NCI-H1930 (cell line): ENCODE measurements at places on chromosomes 7 and 10.

DNA sequence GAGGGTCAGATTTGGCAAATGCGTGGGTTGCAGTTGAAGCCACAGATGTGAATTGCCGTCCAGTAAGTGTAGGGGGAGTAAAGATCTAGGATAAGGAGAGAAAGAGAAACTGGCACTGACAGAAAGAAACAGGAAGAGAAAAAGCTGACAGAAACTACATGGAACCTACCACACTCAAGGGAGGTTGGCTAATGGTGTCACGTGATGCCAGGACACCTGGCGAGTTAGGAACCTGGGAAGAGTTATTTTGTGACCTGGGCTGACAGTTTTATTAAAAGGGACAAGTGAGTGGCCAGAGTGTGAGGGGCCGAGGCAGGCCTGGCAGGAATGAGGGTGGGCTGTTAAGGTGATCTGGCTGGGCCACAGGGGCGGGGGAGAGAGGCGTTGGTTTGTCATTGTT, 188.7 kb downstream of the ADARB2 start:
- DNase-seq, result no peak

DNA sequence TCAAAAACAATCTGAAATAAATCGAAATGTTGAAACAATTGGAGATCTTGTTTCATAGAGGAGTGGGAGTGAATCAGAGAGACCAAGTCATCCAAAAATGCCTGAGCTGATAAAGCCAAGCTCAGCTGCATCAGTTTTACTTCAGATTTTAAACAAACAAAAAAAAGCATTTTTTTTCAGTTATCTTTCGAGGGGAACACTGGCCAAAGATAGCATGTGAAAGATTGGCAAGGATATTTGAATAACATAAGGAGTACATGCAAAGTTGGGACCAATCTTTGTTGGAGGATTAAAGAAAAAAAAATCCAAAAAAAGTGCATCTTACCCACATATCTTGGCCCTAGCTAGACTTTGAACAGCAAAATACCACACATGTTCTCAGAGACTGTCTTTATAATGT, 47.2 kb downstream of the RHOBTB1 start:
- no peak for DNase-seq

GRCh38 chr10:130254662-130255061, 118.5 kb downstream of the GLRX3 start:
- DNase-seq, result no peak

DNA sequence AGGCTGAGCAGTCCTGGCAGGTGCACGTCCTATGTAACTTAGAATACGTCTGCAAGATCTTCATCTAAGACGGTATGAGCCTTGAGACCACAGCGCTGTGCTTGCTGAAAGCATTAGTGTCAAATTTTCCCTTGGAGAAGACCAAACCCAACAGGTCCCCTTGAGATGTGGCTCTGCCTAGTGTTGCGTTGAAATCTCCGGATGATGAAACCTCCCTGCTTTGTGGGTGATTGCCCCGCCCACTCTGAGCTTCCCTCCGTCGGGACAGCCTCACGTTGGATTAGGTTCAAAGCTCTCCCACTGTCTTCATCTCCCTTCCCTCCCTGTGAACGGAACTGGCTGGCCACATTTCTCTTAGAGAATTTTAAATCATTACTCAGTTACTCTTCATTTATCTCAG, 102.0 kb downstream of the ADARB2 start:
- no peak for DNase-seq

DNA sequence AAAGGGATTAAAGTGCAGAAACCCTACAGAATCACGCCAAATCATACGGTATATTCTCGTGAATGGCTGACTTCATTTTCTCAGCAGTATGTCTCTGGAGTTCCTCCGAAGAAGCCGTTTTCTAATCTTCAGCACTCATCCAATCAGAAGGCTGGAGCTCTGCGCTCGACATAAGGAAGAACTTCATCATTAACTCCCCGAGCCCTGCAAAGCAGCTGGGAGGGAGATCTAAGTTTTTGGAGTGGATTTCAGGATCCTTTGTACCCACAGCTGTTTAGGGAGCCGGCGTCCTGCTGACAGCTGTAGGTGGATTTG, 40.7 kb upstream of the SDK1 start:
- no peak for DNase-seq

DNA sequence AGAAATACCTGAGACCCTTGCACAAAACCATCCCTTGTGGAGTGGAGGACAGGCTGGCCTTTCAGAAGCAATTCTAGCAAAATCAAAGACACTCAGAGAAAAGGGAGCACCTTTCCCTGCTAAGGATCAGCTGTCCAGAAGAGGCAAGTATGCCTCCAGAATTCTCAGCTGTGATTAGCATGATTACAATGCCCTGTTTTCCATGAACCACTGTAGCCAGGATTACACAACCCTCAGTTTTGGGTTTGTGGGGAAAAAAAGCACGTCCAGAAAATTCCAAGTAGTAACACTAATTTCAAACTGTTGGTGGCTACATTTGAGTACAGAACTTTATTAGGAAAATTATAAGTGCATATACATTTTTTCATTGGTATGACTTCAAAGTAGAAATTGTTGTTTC, 15.0 kb downstream of the CXCL12 start:
- no peak for DNase-seq

DNA sequence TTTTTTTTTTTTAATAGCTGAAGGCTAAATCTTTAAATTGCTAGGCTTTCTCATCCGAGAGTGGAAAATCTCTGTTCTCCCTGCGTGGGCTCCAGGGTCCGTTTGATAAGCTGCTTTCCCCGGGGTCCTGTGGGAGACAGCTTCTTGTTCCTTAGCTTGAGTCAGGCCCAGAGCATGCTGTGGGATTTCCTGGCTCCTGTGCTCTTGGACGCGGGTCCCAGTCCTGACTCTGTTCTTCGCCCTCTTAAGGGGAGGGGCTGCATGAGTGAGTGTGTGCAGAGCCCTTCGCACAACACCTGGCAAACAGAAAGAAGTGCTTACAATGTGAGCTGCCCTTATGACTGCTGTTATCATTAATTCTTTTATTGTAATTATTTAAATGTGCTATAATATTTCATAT, 133.5 kb downstream of the TACC2 start:
- no peak for DNase-seq

DNA sequence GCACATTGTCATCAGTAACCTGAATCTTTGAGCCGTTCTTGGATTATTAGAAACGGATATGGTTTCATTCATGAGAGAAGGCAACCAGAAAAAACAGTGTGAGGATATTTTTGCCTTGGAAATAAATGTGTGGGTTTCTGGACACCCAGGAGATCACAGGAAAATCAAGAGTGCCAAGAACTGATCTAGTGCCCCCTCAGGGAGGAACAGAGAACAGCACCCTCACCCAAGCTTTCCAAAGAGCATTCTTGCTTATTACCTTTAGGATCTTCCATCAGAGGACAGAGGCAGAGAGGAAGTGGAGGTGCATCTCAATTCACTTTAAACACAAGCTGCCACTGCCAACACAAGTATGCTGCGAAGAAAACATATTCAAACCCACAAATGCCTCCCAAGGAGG, 851.5 kb upstream of the COBL start:
- no peak for DNase-seq

DNA sequence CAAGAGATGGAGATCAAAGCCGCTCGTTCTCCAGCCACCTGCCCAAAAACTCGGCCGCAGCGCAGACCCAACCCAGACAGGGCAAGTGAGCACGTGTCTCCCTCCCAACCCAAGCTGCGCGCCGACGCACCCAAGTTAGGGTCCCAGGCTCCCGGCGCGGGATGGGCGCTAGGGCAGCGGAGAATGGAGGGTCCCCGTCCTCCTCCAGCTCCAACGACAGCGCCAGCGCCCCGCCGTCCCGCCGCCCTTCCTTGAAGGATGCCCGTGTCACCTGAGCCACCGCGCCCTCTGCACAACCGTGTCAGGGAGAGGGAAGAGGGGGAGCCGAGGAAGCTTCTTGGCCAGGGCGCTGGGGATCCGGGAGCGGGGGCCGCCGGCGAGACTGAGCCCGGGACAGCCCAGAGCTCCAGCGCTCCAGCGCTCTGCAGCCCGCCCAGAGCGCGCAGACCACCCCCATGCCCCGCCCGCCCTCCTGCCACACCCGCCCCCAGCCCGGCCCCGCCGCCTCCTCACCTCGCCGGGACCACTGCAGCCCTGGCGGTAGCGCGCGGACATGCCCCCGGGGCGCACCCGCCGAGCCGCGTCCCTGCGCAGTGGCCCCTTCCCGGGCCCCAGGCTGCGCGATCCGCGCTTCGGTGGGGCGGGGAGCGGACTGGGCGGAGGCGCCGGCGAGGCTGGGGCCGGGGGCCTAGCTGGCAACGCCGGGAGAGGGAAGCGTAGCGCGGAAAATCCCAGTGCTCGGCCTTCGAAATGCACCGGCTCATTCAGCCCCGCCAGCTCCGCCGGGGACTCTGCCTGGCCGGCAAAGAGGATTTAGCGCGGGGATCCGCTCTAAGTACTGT, at the start of gene SLC16A12:
TSS of gene SLC16A12 (minus strand) at position 424 of the 842 bp plus-strand sequence. CDS start 73,016 bp downstream, outside the sequence.
- no peak for DNase-seq

DNA sequence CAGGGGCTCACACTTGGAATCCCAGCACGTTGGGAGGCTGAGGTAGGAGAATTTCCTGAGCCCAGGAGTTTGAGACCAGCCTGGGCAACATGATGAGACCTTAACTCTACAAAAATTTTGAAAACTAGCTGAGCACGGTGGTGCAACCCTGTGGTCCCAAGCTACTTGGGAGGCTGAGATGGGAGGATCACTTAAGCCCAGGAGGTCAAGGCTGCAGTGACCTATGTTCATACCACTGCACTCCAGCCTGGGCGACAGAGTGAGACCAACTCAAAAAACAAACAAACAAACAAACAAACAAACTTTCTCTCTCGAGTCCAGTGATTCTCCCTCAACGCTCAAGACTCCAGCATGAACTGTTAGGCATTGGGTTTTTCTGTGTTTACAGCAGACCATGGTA, 2.0 kb upstream of the TYSND1 start:
- no peak for DNase-seq

DNA sequence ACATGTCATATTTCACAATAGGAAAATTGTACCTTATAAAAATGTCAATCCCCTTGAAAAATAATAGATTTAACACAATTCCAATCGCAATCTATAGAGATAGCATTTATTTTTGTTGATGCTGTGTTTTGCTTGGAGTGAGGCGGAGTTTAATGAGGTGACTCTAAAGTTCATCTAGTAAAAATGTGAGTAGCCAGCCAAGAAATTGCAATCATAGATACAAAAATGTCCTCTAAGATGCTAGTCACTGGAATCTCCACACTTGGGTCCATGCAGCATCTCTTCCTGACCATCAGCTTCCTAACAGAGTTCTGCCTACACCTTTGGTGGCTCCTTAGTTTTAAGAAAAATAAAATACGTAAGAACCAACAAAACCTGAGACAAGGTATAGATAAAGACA, 44.9 kb downstream of the GLI3 start:
- no peak for DNase-seq

DNA sequence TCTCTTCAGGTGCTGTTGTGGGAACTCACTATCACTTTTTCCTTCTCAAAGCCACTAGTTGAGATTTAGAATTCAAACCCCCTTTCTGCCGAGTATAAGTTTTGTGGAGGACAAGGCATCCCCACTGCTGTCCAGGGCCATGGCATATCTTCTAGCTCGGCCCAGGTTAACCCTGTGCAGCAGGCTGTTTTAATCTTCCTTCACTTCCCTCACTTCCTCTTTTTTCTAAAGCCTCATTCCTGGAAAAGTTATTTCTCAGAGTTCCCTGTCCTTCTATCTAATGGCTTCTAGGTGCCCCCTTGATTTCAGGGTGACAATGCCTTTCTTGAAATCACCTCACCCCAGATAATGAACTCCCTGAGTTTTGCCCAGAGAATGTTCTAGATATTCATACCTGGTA, 222.3 kb downstream of the SNX10 start:
- no peak for DNase-seq

DNA sequence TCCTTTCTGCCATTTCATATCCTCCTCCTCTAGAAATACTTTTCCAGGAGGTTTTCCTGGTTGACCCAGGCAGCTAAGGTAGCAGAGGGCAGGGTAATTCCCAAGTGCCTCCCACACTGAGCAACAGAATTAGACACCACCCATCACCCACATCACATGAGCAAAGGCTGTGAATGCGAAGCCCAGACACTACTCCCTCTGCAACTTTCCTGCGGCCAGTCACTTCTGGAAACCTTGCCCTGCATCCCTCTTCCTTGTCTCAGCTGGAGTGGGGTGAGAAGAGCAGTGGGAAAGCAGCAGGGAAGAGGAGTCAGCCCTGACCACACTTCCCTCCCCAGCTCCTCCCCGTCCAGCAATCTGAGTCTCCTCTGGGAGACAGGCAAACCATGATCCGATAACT, 15.2 kb downstream of the TMEM176B start:
- DNase-seq, result no peak

DNA sequence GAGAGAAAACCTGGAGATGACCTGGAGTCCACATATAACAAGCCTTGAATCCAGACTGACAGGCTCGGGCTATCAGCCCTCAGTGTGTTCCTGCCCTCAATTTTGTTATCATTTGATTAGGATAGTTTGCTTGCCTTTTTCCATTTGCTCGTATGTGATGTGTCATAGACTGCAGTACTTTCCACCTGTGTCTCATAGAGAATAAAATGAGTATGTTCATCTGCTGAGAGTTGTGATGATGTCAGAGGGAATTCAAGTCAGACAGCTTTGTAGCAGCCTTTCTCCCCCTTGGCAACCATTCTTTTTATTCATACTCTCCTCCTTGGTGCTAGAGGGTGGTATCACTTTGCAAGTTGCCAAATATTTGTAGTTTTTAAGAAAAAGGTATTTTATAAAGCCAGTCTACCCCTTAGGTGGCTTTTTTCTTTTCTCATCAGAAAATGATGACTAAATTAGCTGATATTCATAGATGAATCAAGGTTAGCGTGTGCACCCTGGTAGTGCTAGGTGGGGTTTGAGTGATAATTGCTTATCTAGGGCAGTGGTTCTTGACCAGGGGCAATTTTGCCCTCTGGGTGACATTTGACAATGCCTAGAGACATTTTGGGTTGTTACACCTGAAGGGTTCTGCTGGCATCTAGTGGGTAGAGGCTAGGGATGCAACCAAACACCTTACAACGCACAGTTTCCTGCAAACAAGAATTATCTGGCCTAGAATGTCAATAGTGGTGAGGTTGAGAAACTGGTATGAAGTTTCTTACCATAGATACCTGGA, 5.4 kb downstream of the SGPL1 start:
- DNase-seq, result no peak

DNA sequence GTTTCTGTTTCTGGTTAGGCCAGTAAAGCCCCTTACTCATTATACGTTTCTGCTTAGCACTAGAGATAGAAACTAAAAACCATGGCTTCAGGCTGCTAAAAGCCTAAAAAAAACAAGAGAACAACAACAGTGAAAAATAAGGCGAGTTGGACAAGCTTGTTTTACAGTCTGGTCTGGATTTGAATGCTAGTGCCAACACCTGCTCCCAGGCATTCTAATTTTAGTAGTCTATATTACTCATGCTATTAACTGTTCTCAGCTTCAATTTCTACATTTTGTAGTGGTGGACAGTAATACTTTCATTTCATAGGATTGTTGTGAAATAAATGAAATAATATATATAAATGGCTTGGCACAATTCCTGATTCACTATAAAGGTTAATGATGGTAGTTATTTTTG, 108.5 kb downstream of the HBP1 start:
- DNase-seq, result no peak
